Mesothelial cell of epicardium (in vitro differentiated cells): ENCODE measurements at places on chromosomes 2 and 18.

GRCh38 chr2:29075894-29076705, 1.8 kb upstream of the PCARE start:
- no peak for DNase-seq

DNA sequence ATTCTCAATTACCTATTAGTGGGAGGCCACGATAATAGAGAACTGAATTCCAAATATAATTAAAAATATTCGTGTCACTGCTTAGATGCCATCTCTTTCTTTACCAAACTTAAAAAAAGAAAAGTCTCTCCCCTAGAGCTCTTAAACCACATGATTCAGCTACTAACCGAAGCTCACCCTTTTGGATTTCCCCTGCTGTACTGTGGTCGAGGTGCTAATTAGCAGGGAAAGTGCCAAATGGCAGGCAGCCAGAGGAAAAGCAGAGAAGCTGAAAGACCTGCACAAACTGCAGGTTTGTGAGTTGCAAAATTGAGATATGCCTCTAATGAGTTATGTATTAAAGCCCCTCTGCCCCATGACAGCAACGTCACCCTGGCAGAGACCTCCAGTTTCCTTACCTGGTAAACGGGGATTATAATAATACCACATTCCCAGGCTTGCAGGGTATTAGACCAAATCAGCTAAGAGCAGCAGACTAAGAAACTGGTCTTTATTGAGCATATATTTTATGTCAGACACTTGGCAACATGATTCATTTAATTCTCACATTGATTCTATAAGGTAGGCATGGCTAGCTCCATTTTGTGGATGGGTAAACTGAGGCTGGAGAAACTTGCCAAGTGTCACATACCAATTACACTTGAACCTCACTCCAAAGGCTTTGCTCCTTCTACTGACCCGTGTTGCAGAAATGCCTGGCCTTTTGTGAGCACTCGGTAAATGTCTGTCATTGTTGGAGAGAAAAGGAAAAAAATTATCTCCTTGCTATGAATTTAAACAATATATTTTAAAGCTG, 259.7 kb downstream of the LPIN1 start:
- no peak for DNase-seq

- DNase-seq = no peak
Measured at GRCh38 chr2:101255501-101255900, 2.8 kb downstream of the CNOT11 start.

- no peak for DNase-seq
Measured at GRCh38 chr18:58615140-58616132, 13.5 kb downstream of the ALPK2 start.

- no peak for DNase-seq
Measured at GRCh38 chr2:152730591-152731333, 12.3 kb downstream of the ARL6IP6 start.

DNA sequence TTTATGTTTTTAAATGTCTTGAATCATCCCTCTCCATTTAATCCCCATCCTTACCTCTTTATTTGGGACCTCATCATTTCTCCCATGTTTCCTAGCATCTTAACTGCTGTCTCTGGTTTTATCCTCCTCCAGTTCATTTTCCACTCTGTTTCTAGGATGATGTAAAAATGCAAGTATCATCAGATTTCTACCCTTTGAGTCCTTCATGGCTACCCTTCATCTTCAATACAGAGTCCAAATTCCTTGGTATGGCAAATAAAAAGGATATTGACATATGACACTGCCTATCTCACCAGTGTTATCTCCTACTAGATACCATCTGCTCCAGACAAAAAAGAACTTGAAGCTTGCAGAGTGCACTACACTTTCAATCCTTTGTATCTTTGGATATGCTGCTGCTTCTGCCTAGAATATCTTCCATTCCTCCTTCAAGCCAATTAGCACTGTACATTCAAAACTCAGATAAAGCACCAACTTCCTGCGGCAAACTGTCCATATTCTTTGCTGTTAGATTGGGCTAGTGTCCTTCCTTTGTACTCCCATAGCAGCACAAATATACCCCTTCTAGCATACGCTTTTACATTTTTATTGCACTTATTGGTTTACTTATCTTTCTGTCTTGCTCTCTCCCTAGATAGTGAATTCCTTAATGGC, 24.6 kb upstream of the TLK1 start:
- DNase-seq = no peak
